Stimulated activated CD8-positive, alpha-beta memory T cell treated with anti-CD3 and anti-CD28 coated beads, Interleukin-15, amount 100 ng/mL, for 24 hours (primary cell): ENCODE measurements at places on chromosomes 2 and 18.

DNA sequence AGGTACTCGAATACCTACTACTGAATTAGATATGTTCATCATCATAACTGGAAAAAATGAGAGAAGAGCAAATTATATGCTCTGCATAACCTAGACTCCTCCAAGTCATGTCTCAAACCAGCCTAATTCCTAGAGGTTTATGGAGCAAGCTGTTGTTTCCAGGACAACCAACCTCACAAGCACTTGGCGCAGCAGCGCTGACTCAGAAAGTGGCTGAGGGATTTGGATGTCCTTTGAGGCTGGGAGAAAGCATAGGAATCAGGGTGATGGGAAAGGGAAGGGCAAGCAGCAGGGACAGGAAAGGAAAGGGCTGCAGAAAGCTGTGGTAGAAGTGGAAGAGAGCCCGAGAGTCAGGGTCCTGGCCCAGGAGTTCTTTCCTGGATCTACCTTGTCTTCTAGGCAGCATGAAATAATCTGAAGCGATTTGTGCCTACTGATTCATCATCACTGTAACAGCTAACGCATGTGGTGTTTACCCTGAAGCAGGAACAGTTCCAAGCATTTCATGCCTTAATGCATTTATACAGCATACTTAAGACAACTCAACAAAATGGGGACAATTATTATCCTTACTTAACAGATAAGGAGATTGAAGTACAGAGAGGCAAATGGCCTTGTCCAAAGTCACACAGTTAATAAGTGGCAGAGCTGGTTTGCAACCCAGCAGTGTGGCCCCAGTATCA is 3.7 kb downstream of the PLEK start:
- no peak for DNase-seq

GRCh38 chr2:215280326-215280725 is 31.5 kb upstream of the ATIC start:
- DNase-seq = no peak

DNA sequence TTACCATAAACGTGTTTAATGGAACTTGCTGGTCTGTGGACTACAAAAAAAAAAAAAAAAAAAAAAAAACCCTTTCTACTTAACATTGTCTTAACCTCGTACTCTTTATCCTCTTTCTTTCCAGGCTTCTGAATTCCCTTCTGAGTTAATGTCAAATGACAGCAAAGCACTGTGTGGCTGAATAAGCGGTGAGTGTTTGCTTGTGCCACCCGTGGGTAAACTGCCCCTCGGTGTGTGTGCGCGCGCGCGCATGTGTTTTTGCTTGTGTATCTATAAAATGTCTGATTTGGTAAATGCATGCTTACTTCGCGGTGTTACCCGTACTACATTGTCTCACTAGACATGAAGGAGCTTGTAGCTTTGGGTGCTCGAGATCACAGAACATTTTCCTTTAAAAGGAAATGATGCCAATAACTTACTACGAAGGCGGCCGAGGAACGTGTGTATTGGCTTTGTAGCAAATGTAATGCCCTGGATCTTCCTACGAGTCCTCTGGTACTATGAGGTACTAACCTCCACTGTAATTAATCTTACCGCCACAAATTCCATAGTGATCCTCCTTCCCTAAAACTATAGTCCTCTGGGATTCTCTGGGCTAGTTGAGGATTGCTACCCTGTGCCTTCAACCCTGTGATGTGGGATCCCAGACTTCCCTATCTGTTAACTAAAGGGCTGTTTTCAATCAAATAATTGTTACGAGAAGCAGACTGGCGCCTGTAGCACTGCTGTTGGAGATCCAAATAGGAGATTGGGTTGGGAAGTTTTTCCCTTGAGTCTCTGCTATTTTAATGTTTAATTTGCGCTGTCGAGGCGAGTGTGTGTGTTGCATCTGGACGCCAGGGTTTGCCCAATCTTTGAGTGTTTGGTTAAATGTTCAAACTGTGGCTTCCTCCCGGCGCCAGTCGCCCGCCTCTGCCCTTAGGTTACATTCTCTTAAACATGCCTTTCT is 1.1 kb downstream of the ID2 start:
- no peak for DNase-seq

GRCh38 chr2:227241005-227241404 is 76.6 kb downstream of the COL4A3 start:
- no peak for DNase-seq

- no peak for DNase-seq
These were observed 1.0 kb downstream of the HDLBP start for GRCh38 chr2:241314226-241315092.
